ENCODE measurements at places on chromosomes 6 and 20. TPM values are rescaled to one million over a fixed set of nuclear protein-coding genes. Genes with fewer than 3 reads are reported as not detected.

Gene UNC5CL
- total RNA-seq: 1.3 TPM

Gene EPPIN
- total RNA-seq: not detected

DNA sequence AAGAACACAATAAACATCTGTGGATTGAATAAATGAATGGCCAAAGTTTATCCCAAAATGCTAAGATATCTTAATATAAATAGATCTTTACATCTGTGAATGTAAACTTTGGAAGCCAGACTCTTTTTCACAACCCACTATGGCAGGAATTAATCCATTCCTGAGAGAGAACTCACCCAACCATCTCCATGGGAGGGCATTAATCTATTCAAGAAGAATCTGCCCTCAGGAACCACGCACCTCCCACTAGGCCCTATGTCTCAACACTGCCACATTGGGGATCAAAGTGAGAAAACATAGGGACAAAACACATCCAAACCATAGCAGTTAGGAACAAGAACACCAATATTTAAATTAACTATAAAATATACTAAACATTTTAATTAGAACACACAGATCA lies 3.4 kb downstream of the UBE3D start:
- H3K4me1 ChIP-seq: peaks cover 20% of the 10 kb centered on the region
- no peak overlapping the region for H3K27ac ChIP-seq
- peaks cover 13% of the 10 kb centered on the region for H3K36me3 ChIP-seq
- no peaks in the 10 kb centered on the region for H3K27me3 ChIP-seq
- DNase-seq: no peak

- H3K4me3 ChIP-seq: no peak overlapping the region
- no peaks in the 10 kb centered on the region for H3K27me3 ChIP-seq
- peaks cover 46% of the 10 kb centered on the region for H3K36me3 ChIP-seq
- H3K27ac ChIP-seq: no peak overlapping the region
- DNase-seq: no peak
- H3K4me1 ChIP-seq: peaks cover 7% of the 10 kb centered on the region
These were observed 66.9 kb downstream of the IGF2R start for GRCh38 chr6:160035693-160036330.

DNA sequence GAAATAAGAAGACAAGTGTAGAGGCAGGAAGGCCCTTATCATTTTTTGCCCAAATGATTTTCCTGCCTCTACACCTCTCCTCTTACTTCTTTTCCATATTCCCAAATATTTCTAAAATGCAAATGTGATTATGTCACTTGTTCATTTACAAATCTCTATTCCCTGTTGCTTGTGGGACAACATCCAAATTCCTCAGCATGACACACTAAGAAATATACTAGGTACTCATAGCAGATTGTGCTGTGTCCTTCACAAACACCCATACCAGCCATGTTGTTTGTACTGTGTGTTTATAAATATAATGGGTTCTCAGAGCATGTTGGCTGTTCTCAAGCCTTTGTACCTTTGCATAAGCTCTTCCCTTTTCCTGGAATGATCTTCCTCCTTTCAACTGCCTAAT lies 17.7 kb upstream of the FYN start:
- H3K27me3 ChIP-seq: peaks cover 11% of the 10 kb centered on the region
- DNase-seq: no peak
- no peak overlapping the region for H3K4me3 ChIP-seq
- H3K27ac ChIP-seq: no peak overlapping the region
- H3K4me1 ChIP-seq: no peaks in the 10 kb centered on the region

Measured in activated CD8-positive, alpha-beta memory T cell treated with anti-CD3 and anti-CD28 coated beads, Interleukin-2, amount 10 ng/mL, durations not matched to agents 7 days and 5 days (primary cell).